Heart left ventricle (tissue), 16 donors: ENCODE measurements at places on chromosomes 7 and 10. TPM values are rescaled to one million over a fixed set of nuclear protein-coding genes. Genes with fewer than 3 reads are reported as not detected.

- no peak for DNase-seq
Observed at GRCh38 chr7:125089171-125089570, 159.5 kb upstream of the POT1 start.

- no peak for DNase-seq
Observed at GRCh38 chr7:127968547-127968946, 62.7 kb downstream of the LRRC4 start.

DNA sequence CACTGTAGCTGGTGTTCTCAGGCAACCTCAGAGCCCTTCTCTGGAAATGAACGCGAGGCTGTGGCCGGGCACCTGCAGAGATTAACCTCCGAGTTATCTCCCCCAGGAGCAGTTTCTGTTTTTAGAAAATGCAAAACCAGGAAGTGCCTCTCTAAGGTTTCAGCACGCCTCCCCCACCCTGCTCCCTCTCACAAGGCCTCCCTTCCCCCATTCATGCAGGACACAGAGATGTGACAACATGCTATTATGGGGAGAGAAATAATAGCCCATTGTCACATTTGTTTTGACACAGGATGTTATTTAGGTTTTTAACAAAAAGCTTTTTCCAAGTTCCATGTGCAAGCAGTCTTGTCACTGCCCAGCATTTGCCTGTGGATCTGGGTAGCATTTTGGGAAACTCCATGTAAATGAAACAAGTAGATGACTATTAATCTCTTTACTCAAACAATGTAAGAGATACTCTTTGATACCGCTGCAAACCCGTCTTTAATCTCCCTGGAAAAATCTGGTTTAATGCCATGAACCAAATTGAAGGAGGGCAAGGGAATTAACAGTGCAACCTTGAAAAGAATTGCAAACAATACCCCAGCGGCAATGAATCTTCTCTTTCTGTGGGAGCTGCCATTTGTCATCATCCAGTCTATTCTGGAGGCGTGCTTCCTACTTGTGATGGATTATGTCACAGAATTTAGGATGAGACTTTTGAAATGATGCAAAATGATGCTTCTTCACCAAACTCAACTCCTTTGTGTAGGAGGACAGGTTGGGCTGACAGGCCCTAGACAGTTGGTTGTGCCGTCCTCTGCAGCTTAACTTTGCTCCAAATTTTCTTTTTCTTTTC, 86.5 kb upstream of the NMT2 start:
- no peak for DNase-seq

DNA sequence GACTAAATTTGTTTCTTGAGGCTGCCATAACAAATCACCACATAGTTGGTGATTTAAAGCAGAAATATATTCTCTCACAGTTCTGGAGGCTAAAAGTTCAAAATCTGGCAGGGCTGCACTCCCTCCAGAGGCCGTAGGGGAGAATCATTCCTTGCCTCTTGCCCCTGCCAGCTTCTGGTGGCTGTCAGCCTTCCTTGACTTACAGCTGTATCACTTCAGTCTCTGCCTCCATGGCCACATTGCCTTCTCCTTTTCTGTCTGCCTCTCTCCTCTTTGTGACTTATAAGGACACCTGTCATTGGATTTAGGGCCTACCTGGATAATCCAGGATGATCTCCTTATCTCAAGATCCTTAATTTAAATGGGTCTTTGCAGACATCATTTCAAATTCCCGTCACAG, 5.8 kb upstream of the LRRC4 start:
- DNase-seq = no peak

DNA sequence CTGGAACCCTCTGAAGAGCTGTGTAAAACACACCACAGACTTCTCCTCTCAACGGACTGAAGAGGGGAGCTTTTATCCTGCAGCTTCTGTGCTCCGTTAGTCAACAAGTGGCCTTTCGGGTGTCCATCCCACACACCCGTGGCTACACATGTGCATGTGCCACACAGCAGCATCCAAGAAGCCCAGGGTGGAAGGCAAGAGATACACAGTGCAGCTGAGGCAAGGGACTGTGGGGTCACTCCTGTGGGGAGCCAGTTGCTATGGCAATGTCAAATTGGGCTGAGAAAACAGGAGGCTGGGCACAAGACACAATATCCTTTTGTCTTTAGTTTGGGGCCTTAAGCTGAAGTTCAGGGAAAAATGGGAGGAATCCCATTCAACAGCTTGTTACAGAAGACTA, 28.7 kb downstream of the NET1 start:
- DNase-seq = no peak

DNA sequence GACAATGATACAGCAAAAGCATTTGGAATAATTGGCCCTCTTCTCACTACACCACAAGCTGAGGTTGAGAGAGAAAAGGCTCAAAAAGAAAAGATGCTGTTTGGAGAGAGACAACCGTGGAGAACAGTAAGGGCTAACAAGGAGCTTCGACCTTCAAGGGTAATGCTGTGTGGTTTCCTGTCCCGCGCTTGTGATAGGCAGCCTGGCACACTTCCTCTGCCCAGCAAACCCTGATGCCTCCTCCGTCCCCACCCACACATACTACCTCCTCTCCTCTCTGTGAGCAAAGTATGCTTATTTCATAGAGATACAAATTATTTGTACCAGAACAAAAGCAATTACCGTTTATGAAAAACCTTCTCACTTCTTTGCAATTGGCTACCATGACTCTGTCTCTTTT, 755.4 kb downstream of the KCNMA1 start:
- DNase-seq = no peak

DNA sequence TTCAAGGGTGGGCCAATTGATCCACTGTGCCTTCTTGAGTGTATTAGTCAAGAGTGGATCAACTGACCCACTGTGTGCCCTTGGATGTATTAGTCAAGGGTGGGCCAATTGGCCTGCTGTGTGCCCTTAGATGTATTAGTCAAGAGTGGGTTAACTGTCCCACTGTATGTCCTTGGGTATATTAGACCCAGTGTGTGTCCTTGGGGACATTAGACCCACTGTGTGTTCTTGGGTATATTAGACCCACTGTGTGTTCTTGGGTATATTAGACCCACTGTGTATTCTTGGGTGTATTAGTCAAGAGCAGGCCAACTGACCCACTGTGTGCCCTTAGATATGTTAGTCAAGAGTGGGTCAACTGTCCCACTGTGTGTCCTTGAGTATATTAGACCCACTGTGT, 601.8 kb downstream of the TYW1 start:
- DNase-seq = no peak

DNA sequence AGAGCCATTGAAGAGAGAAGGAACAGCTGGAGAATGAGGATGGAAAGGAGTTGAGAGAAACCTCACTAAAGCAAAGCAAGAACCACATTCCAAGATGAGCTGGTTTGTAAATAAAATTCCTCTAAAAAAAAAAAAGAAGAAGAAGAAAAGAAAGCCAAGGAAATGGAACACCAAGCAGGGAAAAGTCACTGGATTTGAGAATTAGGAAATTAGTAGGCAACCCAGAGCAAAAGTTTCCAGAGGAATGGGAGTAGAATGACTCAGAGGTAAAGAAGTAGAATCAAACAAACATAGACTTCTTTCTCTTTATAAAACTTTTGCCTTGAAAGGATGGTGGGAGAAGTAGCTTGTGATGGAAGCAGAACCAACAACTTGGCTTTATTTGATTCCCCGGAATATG, 3.9 kb downstream of the CH25H start:
- no peak for DNase-seq

- DNase-seq = no peak
Observed at GRCh38 chr7:6181136-6181535, 91.3 kb downstream of the CYTH3 start.

GRCh38 chr7:155644971-155645509, 579 bp downstream of the RBM33 start:
- DNase-seq = no peak

GRCh38 chr7:30761214-30762156, 9.6 kb downstream of the INMT start:
- no peak for DNase-seq

DNA sequence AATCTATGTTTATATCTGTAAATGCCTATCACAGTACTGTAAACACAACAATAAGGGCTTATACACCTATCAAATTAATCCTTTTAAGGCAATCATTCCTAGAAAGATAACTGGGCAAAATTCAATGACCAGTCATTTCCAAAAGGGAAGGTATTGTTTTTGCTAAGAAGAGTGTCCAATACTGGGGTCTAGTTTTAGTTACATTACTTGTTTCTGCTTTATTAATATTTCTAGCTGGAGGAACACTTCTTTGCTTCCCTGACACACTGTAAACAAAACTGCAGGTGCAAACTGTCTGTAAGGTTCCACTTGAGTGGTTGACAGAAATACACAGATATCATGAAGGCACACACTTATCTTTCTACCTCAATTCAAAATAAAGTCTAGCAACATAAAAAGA, 84.2 kb upstream of the FAM133B start:
- no peak for DNase-seq

DNA sequence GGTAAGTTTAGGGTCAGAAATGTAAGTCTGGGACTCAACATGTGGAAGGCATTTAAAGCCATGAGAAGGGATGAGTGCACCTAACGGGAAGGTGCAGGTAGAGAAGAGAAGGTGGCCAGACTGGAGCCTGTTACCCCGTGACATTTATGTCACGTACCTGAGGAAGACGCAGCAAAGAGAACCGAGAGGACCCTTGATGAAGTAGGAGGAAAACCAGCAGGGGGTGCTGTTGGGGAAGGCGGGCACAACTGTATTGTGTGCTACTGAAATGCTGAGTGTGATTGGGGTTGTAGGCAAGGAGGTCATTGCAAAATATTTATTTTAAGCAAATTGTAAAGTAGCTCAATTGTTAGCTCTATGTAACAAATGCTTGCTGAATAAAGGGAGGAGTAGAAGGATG, 338.2 kb upstream of the PRKCQ start:
- peak; percentile 10 for DNase-seq

DNA sequence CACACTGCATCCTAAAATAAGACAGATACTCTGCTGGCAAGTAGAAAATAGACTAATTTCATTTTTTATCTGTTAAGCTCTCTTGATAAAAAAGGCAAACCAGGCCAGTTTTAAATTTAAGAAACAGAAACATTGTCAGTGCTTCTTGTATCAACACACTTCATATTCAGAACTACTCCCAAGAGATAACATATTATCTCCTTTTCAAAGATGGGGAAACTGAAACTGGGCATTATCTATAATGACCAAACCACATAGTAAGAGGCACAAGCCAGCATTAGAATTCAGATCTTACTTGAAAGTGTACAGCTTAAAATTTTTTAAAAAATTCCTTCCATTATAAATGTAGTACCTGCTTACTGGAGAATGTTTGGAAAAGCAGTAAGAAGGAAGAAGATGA, 14.7 kb downstream of the SRI start:
- DNase-seq = no peak

- DNase-seq = no peak
Observed at GRCh38 chr7:85516675-85517074, 329.8 kb upstream of the SEMA3D start.

DNA sequence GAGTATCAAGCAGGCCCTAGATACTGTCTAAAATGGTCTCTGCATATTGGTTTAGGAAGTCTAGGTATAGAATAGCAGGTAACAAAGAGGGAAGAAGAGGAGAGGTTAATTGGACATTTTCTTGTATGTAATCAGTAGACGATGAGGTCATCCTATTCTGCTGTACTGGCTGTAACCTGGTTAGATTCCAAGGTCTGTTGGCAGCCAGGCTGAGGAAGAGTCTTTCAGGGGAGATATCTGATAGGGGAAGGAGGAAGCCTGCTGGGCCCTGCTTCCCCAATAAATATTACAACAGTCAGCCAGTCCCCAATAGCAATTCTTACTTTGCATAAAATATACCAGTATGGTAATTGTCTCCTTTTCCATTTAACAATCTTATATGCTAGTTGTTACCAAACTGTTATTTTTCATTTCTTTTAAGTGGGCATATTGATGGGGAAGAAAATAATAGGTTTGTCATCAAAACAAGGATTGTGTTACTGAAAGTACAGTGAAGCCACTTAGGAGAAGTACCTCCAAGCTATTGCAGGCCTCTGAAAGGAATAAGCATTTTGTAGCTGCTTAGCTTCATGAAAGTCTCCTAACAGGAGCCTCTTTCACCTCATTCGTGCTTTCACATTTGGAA, 186.4 kb downstream of the LRRC4 start:
- DNase-seq = no peak

DNA sequence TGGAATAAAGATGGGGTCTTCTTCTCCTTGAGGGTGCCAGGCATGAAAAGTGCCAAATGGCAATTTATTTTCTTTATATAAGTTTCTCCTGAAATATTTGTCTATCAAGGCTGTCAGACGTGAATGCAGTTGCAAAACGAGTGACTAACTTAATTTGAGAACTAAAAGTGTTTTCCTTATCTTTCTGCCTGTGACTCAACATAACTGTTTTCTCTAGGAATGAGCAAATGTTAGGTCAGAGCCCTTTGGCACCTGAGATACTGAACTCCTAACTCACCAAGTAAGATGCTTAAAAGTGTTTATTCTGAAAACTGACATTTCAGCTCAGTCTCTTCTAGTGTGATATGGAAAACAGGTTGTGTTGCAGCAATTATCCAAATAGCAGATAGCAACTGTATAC, 197.0 kb downstream of the STK31 start:
- no peak for DNase-seq

DNA sequence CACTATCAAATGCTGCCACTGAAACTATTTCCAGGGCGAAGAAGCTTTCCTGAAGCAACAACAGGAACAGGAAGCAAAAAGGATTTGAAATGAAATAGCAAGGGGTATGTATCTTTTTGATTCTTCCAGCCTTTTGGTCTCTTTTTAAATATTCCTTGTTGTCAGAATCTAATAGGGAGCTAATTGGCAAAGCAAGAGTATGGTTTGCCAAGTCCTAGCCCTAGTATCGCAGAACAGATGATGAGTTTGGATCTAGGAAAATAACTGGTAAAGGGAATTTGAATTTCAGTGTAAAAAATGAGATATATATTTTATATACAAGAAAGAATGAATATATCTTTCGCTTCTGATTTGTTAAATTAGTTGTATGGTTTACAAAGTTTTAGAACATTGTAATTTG, 252.5 kb downstream of the ANKRD7 start:
- no peak for DNase-seq

DNA sequence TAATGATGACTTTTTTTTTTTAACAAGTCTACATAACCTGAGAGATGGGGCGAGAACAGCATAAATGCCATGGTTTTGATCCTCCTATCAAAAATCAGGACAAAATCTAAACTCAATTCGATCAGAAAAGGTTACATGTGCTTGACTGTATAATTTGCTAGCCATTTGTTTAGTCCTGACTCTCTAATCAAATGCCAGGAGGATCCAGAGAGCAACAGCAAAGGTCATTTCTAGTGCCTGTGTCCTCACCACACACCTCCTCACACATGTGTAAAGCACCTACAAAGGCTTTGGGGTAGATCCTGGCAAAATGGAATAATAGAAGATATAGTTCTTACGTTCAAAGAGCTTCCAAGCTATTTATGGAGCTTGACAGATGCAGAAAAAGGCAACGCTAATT, 11.0 kb upstream of the FAS start:
- no peak for DNase-seq

DNA sequence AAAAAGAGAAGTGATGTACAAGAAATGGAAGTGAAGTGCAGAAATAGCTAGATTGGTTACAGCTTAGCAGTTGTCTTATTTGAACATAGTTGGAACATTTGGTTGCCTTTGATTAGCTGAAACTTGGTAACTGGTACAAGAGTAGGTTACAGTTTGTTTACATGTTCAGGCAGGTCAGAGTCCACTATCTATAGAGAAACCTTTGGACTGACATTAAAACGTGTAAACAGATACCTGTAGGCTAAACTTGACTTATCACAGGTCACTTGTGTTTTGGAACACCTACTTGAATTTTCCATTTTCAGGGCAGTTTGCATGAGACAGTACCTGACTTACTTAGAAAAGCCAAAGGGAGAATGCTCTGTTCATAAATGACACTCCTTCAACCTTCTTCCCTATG, 28.5 kb upstream of the CYP2C8 start:
- no peak for DNase-seq

Gene NUTM2B
- 0.75 TPM for total RNA-seq

Gene ST8SIA6
- 2.6 TPM for total RNA-seq

Gene SEMA4G
- total RNA-seq = 1.4 TPM

Gene HOXA2
- not detected for total RNA-seq

Gene AHR
- total RNA-seq = 69.7 TPM
